ENCODE measurements at places on chromosomes 12 and 14. TPM values are rescaled to one million over a fixed set of nuclear protein-coding genes. Genes with fewer than 3 reads are reported as not detected.

DNA sequence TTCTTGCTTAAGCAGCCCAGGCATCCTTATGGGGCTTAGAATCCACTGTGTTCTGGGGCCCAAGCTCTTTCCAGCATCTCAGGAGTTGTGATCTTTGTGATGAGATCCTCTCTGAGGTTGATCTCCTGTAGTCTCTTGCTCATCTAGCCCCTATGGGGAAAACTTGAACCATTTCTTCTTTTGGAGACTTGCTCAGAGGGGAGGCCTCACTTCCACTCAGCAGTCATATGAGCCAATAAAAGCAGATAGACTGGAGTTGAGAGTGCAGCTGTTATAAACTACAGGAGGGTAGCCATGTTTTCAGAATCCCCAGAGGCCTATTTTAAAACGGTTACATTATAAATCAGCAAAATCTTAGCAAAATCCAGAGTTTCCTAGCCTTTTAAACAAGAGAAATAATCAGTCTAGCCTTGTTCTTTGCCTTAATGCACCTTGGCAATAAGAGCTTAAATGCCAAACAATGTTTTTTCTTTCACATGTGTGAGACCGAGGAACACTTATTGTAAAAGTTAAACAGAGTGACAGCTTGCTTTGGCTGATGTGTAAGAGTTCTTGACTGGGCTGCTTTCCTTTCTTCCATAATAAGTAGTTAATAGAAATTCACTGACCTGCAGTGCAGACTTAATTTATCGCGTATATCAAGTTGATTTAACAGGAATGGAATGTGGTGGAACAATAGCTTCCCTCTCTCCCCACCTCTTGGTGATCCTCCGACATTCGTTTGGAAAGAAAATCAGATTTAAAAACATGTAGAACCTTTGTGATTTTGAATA lies 168.3 kb downstream of the NEDD1 start:
- DNase-seq, result no peak

- no peak for DNase-seq
Measured at GRCh38 chr12:42923583-42923982, 334.0 kb upstream of the PRICKLE1 start.

- DNase-seq, result no peak
Measured at GRCh38 chr12:100951756-100952155, 157.2 kb downstream of the ANO4 start.

- peak; percentile 53 for DNase-seq
Measured at GRCh38 chr14:36580856-36581831, 1.3 kb downstream of the NKX2-8 start.

- DNase-seq, result no peak
Measured at GRCh38 chr12:120286768-120287490, 4.8 kb downstream of the RNU4-2 start.

DNA sequence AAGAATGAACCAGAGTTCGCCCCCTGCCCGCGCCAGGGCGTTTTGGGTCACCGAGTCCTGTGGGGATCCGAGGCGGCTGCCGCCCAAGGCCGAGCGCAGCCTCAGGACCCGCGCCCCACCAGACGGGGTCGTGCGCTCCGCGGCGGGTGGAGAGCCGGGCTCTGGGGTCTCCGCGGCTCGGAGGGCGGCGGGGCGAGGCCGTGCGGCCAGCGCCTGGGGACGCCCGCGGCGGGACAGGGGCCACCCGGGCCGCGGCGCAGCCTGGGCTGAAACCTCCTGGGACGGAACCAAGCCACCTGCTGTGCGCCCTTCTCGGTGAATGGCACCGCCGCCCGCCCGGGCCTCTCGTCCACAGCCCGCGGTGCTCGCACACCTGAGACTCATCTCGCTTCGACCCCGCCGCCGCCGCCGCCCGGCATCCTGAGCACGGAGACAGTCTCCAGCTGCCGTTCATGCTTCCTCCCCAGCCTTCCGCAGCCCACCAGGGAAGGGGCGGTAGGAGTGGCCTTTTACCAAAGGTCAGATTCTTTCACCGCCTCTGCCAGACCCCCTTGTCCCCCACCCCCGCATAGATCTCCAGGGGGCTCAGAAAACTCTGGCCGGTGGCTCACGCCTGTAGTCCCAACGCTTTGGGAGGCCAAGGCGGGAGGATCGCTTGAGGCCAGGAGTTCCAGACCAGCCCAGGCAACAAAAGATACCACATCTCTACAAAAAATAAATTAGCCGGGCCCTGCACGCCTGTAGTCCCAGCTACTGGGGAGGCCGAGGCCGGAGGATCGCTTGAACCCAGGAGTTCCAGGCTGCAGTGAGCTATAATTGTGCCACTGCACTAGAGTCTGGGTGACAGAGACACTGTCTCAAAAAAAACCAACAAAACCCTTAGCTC lies 901 bp downstream of the B3GNT4 start:
- DNase-seq, result no peak

GRCh38 chr14:100820957-100821356 lies 5.0 kb upstream of the MEG3 start:
- DNase-seq, result no peak

GRCh38 chr12:20463913-20464524 lies 95.7 kb downstream of the PDE3A start:
- DNase-seq, result no peak

- peak; percentile 38 for DNase-seq
Measured at GRCh38 chr12:56991319-56992246, 14.8 kb downstream of the ZBTB39 start.

DNA sequence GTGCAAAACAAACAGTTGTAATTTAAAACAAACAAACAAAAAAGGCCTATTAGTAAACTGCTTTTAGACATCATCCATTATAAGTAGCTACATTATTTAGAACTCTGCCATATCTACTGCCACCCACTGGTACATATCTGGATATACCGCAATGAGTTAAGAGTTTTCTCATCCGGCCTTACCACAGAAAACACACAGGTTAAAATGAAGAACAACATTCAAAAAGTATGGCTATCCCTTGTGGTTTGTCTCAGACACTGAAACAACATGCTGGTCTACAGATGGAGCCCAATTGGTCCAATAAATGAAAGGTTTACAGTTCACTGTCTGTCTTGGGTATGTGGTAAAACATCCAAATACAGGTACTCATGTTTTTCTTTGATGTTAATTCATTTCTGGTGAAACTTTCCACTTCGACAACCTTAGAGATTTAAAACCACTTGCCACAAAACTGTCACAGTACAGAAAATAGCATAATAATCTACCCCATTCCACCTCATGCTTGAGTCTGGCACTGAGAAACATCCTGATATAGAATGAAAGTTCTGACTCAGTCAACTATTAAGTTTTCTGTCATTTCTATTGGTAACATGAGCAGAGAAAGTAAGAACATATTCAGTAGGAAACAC lies 354.3 kb downstream of the CEP128 start:
- DNase-seq, result no peak

DNA sequence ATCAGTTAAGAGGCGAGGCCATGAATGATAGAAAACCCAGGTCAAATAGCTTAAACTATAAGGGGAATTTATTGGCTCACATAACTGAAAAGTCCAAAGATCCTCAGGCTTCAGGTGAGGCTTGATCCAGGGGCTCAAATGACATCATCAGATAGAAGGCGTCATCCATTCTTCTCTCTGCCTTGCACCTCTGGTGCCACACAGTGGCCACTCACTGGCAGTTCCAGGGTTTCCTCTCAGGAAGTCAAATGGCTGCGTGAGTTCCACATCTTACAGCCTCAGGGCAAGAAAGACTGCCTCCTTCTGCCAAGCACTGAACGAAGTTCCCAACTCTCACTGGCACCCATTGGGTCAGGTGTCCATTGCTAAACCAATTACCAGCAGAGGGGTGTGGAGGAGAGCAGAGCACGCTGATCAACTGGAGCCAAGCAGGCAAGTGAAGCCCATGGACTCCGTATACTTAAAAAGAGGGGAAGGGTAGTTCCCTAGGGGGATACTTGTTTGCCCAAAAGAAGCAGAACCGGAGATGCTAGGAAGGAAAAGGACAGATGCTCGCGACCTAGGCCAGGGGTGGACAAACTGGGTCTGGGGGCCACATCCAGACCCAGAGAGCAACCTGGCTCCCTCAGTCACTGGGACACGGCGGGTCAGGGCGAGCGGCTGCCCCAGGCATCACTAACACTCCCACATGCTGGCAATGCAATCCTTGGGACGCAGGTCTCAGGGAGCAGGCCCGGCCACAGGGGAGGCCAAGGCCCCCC lies 69.3 kb downstream of the SERPINA3 start:
- DNase-seq, result peak; percentile 77

GRCh38 chr12:57875753-57876547 lies 29.4 kb upstream of the CTDSP2 start:
- no peak for DNase-seq

DNA sequence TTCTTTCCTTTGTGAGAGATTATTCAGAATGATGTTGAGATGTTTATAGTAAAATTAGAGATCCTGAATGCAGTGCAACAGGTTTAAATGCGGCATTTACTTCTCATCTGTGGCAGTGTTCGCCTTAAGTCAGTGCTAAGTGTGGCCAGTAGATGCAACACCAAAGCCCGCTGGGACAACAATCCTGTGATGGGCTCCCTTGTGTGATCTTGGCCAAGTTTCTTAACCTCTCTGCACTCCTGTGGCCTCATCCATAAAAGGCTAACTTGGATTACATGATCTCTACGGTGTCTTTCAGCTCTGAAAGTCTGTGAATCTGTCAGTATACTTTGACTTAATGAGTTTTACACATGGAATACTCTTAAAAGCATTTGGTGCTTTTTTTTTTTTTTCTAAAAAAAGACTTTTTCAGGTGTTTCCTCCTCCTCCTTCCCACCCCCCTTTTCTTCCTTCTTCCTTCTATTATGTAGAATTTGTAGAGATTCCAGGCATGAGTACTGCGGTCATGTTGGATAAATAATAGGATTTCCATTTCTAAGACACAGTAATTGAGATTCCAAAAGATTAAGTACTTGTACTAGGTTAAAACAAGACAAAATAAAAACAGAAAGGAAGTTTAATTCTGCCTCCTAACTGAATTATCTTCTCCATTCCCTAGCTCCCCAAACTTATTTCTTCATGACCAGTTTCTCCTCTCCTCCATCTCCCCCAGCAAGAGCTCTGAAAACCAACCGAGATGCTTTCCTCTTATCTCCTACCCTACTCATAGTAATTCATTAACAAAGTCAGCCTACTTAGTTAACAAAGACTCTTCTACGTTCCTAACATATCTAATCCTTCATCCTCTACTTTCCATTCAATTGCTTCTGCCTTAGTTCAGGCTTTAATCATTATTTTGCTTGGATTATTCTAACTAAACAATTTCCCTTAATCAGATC lies 42.2 kb upstream of the NAV3 start:
- DNase-seq, result no peak

- no peak for DNase-seq
Measured at GRCh38 chr14:103521438-103521950, 1.1 kb downstream of the CKB start.

DNA sequence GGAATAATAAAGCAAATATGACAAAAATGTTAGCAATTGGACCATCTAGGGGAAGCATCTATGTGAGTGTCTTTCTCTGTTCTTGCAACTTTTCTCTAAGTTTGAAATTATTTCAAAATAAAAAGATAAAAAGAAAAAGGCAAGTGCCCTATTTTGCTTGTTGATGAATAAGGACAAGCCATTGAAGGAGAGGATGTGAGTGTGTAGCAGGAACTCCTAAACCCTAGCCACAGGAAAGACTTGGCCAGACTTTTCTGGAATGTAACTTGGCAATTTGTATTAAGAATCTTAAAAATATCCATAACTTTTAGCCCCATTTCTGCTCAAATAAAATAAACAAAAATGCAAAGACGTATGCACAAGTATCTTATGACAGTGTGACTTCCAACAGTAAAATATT lies 279.4 kb downstream of the CACNA1C start:
- no peak for DNase-seq

GRCh38 chr14:63677891-63678379 lies 36.3 kb upstream of the WDR89 start:
- no peak for DNase-seq

The DLK1 gene
- total RNA-seq, result 59.4 TPM

The BRAP gene
- 71.4 TPM for total RNA-seq

The REC8 gene
- 55.9 TPM for total RNA-seq

The SPX gene
- 2.1 TPM for total RNA-seq

The GLIPR1L1 gene
- 9.1 TPM for total RNA-seq

The ARHGAP9 gene
- total RNA-seq, result 24.8 TPM

The RIMBP2 gene
- total RNA-seq, result 8.0 TPM

The CARMIL3 gene
- 7.7 TPM for total RNA-seq
